ENCODE measurements at places on chromosomes 11 and 22. TPM values are rescaled to one million over a fixed set of nuclear protein-coding genes. Genes with fewer than 3 reads are reported as not detected.

The C11orf97 gene
- total RNA-seq: not detected

GRCh38 chr11:477052-477715, 27.1 kb downstream of the PTDSS2 start:
- no peak for DNase-seq

The APOA4 gene
- not detected for total RNA-seq

- DNase-seq: no peak
Observed at GRCh38 chr11:65384301-65384889, 1.9 kb upstream of the SLC25A45 start.

The PKP3 gene
- 1,016 TPM for total RNA-seq

DNA sequence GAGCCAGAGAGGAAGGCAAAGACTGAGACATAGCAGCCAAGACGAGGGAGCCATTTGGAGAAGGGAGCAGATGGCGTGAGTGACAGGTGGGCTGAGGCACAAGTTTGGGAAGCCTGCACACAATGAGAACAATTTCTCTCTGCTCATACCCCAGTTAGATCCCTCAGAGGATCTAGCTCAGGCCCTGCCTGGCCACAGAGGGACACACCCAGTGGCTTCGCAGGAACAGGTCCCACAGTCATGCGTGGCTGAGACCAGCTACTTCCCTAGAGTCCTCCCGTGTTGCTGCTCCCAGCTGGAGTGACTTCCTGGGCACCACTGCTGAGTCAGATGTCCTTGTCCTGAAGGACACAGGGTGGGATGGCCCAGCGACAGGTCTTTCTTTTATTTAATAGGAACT, 33.4 kb upstream of the LYVE1 start:
- DNase-seq: no peak

The A4GALT gene
- total RNA-seq: 14.3 TPM

The MUC15 gene
- total RNA-seq: 23.0 TPM

GRCh38 chr22:49962012-49962750, 1.6 kb downstream of the PIM3 start:
- no peak for DNase-seq

DNA sequence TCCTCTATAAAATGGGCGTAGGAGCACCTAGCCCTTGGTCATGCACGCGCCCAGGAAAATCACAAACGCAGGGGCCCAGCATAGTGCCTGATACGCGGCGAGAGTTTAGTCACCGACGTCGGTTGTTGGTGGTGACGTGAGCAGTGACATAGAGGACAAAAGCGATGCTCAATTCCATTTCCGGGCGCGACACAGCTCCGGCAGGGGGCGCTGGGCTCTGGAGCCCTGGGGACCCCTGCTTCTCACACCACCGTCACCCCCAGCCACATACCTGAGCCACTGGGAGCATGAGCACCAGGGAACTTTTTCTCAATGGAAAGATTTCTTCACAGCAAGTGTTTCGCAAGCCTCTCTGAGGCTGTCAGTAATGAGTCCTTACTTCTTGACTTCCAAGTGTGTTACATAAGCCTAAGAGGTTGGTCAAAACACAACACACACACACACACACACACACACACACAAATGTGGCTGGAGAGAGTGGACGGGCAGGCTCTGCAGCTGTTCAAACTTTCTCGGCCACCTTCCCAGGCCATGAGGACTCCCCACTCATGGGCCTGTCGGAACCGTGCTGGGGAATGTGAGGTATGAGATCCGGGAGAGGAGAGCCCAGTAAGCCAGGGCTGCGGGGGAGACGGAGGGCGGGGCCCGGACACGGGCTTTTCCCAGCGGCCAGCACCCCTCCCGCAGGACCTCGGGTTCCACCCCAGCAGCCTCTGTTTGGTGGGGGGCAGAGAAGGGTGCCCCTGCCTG, 36.9 kb upstream of the LINC01488 start:
- no peak for DNase-seq

The KLHL35 gene
- total RNA-seq: 0.91 TPM

The CARD16 gene
- 9.0 TPM for total RNA-seq

The SLC37A2 gene
- total RNA-seq: 31.5 TPM

DNA sequence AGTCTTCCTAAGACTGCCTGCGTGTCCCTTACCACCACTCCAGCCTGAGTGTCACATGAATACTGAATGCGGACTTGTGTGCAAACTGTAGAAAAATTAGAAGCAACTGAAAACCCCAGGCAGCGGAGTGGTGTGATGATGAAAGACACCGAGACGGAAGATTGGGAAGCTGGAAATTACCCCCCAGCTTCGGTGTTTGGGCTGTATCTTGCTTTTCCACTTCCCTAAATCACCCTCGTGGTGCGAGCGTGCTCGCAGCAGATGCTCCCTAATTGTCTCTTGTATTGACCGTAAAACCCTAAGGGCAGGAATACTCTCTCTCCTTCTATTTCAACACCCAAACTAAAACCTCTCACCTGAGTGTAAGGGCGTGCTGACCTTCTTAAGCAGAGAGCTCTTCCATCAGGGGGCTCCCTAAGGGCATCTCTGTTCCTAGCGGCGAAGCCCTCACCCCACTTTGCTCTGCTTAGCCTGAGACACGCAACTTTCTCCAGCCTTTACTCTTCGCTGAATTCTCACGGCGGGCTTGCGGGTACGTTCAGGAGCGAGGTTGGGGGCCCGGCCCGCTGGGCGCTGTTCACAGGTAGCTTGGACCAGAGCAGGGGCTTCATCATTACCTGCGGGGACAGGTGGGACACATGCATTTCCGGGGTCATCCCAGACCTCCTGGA, 62.4 kb downstream of the CRYBB2 start:
- no peak for DNase-seq

GRCh38 chr11:35354644-35355043, 64.7 kb downstream of the SLC1A2 start:
- DNase-seq: no peak

GRCh38 chr11:44004452-44005062, 43.2 kb upstream of the ACCSL start:
- DNase-seq: no peak

The ZNF214 gene
- total RNA-seq: 0.40 TPM

The SLC2A11 gene
- 4.4 TPM for total RNA-seq

GRCh38 chr11:19711911-19712280, 741 bp upstream of the NAV2 start:
- no peak for DNase-seq

DNA sequence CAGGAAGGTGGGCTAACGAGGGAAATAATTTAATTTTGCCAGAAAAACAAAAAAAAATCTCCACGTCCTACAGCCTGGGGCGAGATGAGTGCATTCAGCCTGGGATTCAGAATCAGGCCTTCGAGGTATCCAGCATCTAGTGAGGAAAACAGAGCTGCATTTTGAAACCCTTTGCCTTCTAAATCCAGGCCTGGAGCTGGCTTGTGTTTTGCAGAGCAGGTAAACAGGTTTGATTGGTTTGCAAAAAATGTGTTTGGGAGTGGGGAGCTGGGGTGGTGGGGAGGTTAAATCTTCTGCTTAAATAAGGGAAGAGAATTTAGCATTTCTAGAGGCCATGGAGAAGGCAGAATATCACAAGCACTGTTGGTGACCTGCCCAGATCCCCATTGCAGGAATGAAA, 29.7 kb upstream of the RASD2 start:
- no peak for DNase-seq

The ANKK1 gene
- total RNA-seq: 2.7 TPM

GRCh38 chr22:50292643-50293440, 14.6 kb downstream of the PLXNB2 start:
- no peak for DNase-seq

- no peak for DNase-seq
Observed at GRCh38 chr11:46229230-46229629, 48.2 kb upstream of the CREB3L1 start.

DNA sequence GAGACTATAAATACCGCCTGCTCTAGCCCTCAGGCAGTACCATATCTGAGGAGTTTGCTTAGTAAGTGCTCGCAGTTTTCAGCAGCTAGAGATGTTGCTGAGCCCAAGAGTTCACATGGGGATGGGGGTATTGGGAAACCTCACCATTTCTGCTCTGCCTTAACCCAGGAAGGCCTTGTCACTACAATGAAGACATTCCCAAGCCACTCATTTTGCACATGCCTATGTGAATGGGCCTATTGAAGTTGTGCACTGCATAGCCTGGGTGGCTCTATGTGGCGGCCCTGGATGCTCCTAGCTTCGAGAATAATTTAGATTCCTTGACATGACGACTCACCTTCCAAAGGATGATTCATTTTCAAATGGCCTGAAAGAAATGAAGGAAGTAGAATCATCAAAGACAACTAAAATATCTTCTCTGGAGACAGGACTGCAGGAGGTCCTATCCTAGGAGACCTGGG, 163.4 kb downstream of the ADAMTS15 start:
- no peak for DNase-seq

- no peak for DNase-seq
Observed at GRCh38 chr11:121539000-121539399, 86.2 kb upstream of the SORL1-AS1 start.

The HEPACAM gene
- total RNA-seq: not detected

The IFITM2 gene
- total RNA-seq: 45.5 TPM

GRCh38 chr11:102530558-102530957, at the start of gene MMP7:
Gene MMP7 (minus strand): TSS chr11:102530747. CDS start chr11:102530700, 47 bp downstream.
- no peak for DNase-seq

DNA sequence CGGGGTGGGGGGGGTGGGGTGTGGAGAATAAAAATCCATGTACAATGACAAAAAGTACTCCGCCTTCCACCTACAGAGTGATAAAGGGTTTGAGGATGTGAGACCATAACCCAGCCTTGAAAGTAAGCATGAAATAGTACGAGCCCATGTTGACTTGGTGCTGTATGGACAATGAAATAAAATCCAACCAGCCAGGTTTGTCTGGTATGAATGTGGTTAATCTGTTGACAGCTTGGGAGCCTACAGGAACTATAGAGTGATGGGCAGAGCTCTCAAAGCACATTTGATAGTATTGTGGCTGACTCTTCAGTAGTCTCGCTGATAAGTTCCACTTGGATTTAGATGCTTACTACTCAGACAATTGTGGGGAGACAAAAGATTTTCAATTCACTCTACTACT, 48.8 kb upstream of the CD44 start:
- no peak for DNase-seq

- no peak for DNase-seq
Observed at GRCh38 chr11:15227011-15227410, 112.3 kb downstream of the INSC start.

- DNase-seq: no peak
Observed at GRCh38 chr11:71491531-71491930, 35.5 kb upstream of the KRTAP5-7 start.

GRCh38 chr22:29734838-29735237, 15.0 kb downstream of the CABP7 start:
- no peak for DNase-seq

The APOBEC3C gene
- total RNA-seq: 20.3 TPM

DNA sequence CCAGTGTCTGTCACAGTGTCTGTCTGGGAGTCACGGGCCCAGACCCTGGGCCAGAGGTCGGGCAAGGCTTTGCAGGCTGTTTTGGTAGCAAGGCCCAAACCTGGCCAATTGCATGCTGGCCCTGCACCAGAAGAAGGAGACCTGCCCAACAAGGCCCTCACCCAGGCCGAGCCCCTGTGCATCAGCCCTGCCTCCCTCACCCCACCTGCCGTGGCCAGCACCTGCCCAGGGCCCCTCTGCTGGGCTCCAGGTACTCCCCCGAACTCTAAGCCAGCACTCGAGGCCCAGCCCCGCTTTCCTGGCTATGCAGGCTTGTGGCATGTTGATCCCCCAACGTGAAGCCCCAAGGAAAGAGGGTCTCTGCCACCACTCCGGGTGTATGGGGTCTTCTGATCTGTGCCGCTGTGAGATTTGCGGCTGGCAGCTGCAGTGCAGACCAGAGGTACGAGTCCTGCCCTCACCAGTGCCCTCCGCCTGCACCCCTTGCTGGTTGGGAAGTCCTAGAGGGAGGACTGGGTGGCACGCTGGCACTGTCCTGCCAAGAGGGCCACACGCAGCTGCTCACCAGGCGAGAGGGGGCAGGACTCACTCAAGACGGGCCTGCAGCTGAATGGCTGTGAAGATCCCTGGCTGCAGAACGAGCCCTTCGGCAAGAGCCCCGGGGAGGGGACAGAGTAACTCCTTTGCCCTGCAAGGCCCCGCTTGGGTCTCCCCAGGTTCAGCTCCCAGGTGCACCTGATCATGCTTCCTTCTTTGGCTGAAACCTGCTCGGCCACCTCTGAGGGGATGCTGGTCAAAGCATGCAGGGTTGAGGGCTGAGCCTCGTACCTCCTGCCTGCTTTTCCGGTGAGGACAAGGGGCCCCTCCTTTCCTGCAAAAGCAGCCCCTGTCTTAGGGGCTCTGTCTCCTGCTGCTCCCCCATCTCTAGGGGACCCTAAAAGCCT, 6.7 kb upstream of the SEPTIN5 start:
- DNase-seq: no peak

GRCh38 chr11:124310721-124311120, 3.0 kb downstream of the OR8D1 start:
- DNase-seq: no peak

GRCh38 chr22:38924347-38924952, 33.0 kb upstream of the APOBEC3A start:
- no peak for DNase-seq

The OR5A1 gene
- total RNA-seq: not detected

- DNase-seq: no peak
Observed at GRCh38 chr11:77035039-77035438, 841 bp downstream of the B3GNT6 start.

DNA sequence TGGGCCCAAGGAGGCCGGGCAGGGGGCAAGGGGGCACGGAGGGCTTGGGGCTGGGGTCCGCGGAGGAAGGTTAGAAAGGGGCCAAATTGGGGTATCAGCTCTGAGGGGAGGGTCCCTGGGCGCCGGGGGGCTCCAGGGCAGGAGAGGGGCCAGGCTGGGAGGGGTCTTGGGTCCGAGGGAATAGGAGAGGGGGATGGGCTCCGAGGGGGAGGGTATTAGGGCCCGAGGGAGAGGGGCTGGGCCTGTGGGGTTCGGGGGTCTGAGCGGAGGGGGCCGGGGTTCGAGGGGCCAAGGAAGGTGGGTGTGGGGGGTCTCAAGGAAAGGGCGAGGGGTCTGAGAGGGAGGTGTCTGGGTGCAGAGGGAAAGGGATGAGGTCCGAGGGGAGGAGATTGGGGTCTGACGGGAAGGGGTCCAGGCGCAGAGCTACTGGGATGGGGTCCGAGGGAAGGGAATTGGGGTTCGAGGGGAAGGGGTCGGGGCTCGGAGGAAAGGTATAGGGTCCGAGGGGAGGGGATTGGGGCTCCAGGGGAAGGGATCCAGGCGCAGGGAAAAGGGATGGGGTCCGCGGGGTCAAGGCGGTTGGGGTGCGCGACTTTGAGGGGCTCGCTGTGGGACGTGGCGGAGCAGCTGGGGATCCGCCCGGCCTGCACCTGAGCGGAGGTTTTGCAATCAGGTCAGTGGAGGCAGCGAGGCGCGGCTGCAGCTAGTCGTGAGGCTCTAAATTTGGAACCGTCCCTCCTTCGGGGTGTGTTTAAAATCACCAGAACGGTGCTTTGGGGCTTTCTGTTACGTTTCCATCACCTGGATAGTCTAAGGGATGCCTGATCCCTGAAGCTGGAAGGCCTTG, 728 bp downstream of the CTTN start:
- no peak for DNase-seq

All from esophagus squamous epithelium (tissue), 5 donors.